ENCODE measurements at places on chromosomes 1 and 21.

DNA sequence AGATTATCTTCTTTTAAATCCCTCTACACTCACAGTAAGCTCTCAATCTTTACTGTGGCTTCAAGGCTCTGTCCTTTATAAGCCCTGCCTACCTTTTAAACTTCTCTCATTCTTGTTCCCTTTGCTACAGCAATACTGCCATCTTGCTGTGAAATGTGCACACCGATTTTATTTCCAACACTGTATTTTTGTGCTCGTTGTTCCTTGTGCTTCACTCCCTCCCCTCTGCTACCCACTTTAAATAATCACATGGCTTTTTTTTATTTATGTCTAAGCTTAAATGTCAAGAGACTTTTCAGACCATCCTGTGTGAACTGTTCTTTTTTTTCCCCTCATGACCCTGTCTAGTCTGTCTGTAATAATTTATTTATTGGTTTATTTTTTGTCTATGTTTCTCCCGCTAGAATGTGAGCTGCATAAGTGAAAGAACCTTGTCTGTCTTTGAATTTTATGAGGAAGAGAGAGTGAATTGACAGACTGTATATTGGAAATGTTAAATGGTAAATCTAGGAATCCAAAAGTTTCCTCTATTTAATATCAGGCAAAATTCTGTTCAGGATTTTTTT lies 45.7 kb downstream of the ABCD3 start:
- DNase-seq: peak; percentile 37

DNA sequence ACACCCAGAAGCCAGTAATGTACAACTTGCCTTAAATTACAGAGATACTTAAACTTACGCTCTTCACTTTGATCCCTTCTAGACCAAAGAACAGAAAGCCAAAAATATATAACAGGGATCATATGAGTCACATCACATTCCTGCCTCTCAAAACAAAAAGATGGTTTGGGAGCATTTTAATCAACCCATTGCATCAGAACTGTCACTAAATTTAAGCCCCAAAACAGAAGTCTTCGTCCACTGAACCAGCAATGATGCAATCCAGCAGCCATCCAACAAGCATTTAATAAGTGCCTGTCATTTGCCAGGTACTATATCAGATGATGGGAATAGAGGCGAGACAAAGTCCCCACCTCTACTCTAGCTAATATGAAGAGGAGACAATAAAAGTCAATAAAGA lies 42.7 kb upstream of the GLIS1 start:
- no peak for DNase-seq

- peak; percentile 87 for DNase-seq
Measured at GRCh38 chr21:25735646-25736597, 1.1 kb downstream of the GABPA start.

DNA sequence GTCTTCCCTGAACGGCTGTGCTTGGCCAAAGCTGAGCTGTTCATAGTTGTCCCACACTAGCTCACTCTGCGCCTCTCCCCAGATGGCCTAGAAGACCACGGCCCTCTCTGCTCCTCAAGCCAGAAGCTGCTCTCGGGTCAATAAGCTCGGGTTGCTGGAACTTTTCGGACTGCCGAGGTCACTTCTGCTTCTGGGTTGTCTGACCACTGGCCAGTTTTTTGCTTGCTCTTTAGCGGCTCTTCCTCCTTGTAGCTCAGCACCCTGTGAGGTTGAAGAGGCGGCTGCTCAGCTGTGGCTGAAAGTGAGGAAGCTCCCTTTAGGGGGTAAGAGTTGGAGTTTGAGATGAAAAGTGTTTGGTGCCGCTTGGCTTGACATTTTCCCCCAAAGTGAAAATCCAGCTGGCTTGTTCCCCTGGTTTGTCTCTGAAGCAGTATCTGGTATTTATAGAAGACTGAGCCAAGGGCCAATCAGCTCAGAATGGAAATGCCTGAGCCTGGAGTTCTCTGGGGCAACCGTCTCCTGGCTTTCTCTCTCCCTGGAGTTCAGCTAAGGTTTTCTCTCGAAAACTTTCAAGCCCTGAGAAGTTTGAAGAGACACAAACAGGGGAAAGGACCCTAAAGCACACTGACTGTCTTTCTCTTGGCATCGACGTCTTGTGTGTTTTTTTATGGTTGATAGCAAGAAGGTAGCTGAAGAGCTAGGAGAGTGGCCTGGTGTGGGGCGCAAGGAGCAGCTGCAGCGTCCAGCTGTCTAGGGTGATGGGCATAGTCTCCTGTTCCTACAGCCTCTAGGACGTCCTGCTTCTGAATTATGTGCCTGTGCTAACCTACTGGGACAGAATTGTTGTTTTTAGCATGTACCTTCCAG lies 72.0 kb downstream of the SYT6 start:
- DNase-seq: no peak

GRCh38 chr1:225928186-225929175 lies 4.4 kb upstream of the PYCR2 start:
- no peak for DNase-seq

All from body of pancreas (tissue), 4 donors.